PC-3 (cell line): ENCODE measurements at places on chromosomes 6 and 20. TPM values are rescaled to one million over a fixed set of nuclear protein-coding genes. Genes with fewer than 3 reads are reported as not detected.

- no peak for DNase-seq
These were observed 36.0 kb upstream of the IRF4 start for GRCh38 chr6:355373-356208.

- no peak for DNase-seq
These were observed 244.9 kb downstream of the HIVEP2 start for GRCh38 chr6:142700032-142700431.

DNA sequence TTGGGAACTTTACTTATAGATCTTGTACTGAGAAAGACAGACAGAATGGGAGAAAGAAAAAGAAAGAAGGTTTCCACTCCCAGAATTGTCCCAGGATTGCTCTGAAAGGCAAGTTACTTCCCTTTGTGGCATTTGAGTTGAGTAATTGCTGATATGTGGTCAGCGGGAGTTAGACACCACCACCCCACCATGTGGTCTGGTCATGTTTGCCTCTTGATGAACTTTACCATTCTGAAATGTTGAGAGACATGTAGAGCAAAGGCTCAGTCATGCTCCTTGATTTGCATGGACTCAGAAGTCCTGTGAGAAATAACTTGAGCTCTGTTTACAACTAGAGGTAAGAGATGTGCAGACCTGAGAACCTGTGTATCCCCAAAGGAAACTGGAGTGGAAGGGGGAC is 17.1 kb downstream of the TCF21 start:
- DNase-seq, result no peak

- DNase-seq, result peak; percentile 76
These were observed 25.0 kb upstream of the FAM217A start for GRCh38 chr6:4103929-4104328.

GRCh38 chr6:90483116-90483839 is 103.6 kb downstream of the MAP3K7 start:
- peak; percentile 51 for DNase-seq

UNC5CL gene
- 0.58 and 1.4 TPM in 2 replicates for total RNA-seq

DNA sequence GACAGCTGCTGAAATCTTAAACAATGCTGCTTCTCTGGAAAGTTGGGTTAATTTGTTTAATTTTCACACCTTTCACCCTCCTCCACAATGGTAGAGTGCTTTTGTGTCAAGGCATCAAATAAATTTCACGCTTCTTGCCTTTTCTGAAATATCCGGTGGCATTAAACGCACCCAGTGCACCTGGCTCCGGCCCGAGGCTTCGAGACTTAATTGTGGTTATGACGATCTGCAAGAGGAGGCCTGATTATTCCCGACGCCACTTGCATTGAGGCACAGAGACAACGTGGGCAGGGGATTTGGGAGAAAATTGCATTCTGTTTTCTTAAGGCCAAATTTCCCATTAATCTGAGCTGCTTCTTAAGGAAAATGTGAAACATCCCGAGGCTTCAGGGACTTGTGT is 152.2 kb downstream of the CDH4 start:
- DNase-seq, result no peak

GRCh38 chr20:24124003-24124402 is 135.4 kb upstream of the GGTLC1 start:
- DNase-seq, result no peak

REM1 gene
- not detected in 2 replicates for total RNA-seq

DNA sequence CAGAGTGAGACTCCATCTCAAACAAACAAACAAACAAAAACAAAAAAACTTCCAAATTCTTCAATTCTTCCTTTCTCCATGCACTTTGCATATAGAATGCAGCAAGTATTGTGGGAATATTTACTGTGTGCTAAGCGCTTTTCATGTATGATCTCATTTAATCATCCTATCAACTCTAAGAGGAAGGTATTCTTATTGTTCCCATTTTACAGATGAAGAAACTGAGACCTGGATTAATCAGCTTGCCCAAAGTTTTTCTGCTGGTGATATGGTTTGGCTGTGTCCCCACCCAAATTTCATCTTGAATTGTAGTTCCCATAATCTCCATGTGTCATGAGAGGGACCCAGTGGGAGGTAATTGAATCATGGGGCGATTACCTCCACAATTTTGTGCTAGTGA is 56.6 kb upstream of the KCNG1 start:
- DNase-seq, result no peak

- DNase-seq, result no peak
These were observed 126.4 kb downstream of the SCML4 start for GRCh38 chr6:107697682-107698081.

PSMB9 gene
- 0.40 and 1.5 TPM in 2 replicates for total RNA-seq

GRCh38 chr6:8170245-8170644 is 67.9 kb upstream of the EEF1E1 start:
- DNase-seq, result peak; percentile 10

DNA sequence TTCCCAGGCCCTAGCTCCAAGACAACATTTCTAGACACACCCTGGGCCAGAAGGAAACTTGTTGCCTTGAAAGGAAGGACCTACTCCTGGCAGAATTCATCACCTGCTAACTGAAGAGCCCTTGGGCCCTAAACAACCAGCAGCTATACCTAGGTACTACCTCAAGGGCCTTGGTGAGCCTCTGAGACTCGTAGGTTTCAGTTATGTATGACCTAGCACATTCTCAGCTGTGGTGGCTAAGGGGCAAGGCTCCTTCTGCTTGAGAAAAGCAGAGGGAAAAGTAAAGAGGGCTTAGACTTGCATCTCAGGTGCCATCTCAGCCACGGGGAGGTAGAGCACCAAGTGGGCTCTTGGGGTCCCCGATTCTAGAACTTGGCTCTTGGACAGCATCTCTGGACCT is 132.3 kb upstream of the NHSL1 start:
- no peak for DNase-seq

GRCh38 chr6:111872401-111873177 is 663 bp downstream of the FYN start:
- DNase-seq, result no peak

SCUBE3 gene
- 1.5 and 2.4 TPM in 2 replicates for total RNA-seq

HLA-DQA1 gene
- total RNA-seq, result not detected in 2 replicates

DNA sequence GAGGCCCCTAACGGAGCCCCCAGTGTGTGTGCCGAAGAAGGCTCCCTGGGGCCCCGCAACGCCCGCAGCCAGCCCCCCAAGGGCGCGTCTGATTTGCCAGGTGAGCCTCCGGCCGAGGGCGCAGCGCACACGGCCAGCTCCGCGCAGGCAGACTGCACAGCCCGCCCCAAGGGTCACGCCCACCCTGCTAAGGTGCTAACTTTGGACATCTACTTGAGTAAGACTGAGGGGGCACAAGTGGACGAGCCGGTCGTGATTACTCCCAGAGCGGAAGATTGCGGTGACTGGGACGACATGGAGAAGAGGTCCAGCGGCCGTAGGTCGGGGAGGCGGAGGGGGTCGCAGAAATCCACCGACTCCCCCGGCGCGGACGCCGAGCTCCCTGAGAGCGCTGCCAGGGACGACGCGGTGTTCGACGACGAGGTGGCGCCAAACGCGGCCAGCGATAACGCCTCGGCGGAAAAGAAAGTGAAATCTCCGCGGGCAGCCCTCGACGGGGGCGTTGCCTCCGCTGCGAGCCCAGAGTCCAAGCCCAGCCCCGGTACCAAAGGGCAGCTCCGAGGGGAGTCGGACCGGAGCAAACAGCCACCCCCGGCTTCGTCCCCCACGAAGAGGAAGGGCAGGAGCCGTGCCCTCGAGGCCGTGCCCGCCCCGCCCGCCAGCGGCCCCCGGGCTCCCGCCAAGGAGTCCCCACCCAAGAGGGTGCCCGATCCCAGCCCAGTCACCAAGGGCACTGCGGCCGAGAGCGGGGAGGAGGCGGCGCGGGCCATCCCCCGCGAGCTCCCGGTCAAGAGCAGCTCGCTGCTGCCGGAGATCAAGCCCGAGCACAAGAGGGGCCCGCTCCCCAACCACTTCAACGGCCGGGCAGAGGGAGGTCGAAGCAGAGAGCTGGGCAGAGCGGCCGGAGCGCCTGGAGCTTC is 117.0 kb downstream of the RTN4IP1 start:
- DNase-seq, result peak; percentile 58

PRDM1 gene
- total RNA-seq, result 2.0 and 2.5 TPM in 2 replicates

- no peak for DNase-seq
These were observed 1.8 kb upstream of the CCN2 start for GRCh38 chr6:131952886-131953509.

DNA sequence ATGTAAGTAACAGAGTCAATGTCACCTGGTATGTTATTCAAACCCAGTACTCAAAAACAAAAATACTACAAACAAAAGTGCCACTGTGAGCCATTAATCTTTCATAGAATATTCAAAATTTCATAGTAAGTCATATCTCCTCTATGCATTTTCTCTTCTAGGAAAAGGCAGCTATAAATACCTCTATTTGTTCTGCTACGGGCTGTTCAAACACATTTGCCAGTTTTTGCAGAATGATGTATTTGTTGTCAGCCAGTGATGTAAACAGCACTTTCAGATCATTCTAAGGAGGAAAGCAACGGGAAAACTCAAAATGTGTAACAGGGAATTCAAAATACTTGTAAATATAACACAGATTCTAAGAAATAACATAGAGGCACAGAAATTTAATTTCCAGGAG is 388.2 kb downstream of the SYNE1 start:
- DNase-seq, result no peak

GRCh38 chr6:125431971-125432370 is 130.2 kb upstream of the HDDC2 start:
- DNase-seq, result no peak

DNA sequence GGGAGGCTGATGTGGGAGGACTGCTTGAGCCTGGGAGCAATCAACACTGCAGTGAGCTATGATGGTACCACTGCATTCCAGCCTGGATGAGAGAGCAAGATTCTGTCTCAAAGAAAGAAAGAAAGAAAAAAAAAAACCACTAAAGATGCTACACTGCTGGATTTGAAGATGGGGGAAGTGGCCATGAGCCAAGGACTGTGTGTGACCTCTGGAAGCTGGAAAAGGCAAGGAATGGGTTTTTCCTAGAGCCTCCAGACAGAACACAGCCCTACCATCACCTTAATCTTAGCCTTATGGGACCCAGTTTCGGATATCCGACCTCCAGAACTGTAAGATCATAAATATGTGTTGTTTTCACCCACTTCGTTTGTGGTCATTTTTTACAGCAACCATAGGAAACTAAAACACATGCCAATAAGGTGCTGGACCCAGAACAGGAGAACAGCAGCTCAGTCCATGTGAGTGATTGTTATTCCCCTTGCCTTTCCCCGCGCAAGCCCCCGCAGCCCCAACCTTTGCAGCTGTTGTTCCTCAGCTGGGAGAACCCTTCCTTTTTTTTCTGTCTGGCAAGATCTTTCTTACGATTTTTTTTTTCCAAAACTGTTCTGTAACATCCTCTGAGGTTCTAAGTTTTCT is 11.1 kb upstream of the VAPB start:
- no peak for DNase-seq
